ENCODE measurements at places on chromosomes 4 and X.

- DNase-seq = no peak
These were observed 120.3 kb downstream of the RASL11B start for GRCh38 chr4:52982255-52982945.

- DNase-seq = no peak
These were observed 176.4 kb downstream of the NLGN4X start for GRCh38 chrX:6052111-6052745.

DNA sequence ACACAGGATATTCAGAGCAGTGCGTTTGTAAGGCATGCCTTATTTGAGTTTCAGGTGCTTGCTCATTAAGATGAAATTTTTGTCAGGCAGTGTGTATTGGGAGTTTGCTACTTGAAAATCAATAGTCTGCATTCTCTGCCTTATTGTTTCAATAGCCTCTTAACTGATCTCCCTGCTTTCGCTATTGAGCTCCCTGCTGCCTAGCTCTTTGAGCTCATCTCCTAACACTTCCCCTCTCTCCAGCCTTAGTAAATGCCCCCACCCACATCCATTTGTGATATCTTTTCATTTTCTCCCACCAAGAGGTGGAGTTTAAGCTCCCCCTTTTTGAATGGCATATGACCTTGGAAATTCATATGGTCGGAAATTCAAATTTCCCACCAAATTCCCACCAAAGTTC lies 256.6 kb downstream of the IL1RAPL1 start:
- DNase-seq = no peak

- DNase-seq = no peak
These were observed 123.0 kb downstream of the ZNF827 start for GRCh38 chr4:145815626-145816025.

DNA sequence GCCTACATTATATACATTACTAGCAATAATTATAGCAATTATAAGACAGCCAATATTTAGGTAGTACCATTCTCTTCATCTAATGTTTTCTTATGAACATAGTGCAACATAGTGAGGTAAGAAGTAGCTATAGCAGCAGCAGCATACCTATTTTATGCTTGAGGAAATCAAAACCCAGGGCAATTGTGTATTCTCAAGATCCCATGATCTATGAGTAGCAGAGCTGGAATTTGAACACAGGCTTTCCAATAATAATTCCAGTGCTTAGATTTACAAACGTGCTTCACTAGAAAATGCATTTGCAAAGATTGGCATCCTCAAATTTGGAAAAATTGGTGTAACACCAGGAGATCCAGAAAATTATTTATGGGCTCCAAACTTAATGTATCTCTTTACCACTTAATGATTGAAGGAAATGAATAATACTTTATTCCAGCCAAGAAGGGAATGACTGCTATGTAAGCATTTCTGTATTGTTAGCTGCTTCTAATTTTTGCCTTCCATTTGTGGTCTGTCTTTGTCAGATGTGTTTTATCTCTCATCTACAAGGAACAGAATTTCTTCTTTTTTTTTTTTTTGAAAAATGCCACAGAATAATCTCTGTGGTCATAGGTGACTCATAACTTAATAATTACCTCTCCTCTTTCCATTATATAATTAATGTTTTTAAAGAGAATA lies 451.1 kb downstream of the ARAP2 start:
- DNase-seq = no peak

DNA sequence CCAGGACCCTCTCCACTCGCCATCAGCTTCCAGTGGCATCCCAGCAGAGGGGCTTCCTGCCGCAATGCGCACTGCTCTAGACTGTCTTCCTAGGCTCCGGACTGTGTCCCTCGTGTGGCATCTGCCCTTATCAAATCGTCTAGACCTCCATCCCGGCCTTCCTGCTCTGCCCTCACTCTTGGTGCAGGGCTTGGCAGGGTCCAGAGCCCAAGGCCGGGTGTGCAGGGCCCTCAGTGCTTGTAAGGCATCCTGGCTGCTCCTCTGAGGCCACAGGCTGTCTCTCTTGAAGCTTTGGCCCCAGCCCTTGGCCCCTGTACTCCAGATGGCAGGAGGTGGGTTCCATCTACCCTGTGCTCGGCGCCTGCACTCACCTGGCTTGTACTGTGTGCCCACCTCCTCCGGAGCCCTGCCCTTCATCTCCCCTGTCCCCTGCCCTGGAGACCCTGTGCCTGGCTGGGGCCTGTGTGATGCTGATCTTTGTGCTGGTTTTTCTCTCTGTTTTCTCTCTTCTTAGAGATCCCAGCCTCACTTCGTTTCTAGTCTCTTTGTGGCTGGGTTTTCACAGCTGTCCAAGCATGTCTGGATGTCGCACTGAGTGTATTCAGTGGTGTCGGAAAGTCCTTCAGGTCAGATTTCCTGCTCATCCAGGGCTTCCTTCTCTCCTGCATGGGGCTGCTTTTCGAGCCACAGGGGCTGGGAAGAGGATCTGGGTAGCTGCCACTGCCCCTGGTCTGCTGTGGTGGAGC lies 3.7 kb upstream of the TREX2 start:
- DNase-seq = no peak

DNA sequence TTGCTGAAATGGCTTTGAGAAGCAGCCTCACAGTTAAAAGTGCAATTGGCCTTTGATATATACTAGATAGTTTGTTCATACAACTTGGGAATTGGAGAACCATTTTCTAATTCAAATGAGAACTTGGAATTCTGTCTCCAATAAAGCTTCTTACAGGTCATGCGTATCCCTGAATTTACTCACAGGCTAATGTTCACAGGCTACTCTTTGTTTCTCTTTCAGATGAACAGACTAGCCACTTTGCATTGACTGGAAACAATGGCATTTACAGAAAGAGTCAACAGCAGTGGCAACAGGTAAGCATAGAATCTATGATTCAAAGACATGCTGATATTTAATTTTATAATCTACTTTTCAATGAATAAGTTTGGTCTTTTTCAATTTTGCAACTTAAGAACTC lies 13.5 kb downstream of the AFF1 start:
- DNase-seq = no peak

DNA sequence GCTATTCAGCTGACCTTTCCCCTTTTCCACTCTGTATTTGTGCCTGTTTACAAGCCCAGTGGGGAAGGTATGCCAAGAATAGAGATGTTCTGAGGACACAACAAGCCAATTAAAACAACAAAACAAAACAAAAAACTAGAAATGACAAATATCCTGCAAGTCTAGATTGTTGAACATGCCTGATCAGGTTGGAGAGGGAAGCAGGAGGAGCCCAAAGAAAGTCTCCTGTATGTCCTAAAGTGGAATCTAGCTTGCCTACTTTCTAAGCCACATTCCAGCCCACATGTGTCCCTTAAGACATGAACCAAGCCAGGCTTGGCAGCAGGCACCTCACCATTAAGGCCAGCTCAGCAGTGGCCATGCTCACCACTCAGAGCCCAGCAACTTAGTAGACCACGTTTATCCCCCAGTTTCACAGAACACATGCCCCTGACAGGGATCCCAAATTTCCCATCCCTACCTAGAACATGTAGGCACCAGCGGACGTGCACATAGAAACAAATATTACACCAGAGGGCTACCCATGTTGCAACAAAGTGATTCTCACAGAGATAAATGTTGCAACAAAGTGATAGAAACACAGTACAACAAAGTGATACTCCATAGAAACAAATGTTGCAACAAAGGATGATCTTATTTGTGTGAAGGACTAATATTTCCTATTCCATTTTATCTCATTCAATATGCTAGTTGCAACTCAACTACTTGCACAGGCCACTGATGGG lies 48.3 kb downstream of the CD99L2 start:
- DNase-seq = no peak
